NCI-H2029 (cell line): ENCODE measurements at places on chromosomes 2 and 18.
A peak's percentile ranks its signal among the peaks of the same experiment; 100 is the strongest.

- DNase-seq: no peak
Observed at GRCh38 chr2:165056564-165056963, 101.2 kb upstream of the SLC38A11 start.

DNA sequence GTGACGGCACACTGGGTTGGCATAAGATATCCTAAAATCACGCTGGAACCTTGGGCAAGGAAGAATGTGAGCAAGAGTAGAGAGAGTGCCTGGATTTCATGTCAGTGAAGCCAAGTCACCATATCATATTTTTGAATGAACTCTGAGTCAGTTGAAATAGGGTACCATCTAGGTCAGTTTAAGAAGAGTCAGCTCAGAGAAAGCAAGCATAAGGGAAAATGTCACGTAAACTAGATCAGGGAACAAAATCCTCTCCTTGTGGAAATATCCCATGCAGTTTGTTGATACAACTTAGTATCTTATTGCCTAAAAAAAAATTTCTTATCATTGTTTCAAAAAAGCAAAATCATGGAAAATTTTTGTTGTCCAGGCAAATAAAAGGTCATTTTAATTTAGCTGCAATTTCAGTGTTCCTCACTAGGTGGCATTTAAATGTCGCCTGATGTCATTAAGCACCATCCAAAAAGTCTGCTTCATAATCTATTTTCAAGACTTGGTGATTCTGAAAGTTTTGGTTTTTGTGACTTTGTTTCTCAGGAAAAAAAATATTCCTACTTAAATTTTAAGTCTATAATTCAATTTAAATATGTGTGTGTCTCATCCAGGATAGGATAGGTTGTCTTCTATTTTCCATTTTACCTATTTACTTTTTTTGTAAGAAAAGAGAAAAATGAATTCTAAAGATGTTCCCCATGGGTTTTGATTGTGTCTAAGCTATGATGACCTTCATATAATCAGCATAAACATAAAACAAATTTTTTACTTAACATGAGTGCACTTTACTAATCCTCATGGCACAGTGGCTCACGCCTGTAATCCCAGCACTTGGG, 19.6 kb downstream of the RSAD2 start:
- no peak for DNase-seq

- no peak for DNase-seq
Observed at GRCh38 chr2:195603998-195604397, 53.0 kb upstream of the SLC39A10 start.

GRCh38 chr2:73089270-73090030, 17.9 kb upstream of the SFXN5 start:
- DNase-seq: no peak

DNA sequence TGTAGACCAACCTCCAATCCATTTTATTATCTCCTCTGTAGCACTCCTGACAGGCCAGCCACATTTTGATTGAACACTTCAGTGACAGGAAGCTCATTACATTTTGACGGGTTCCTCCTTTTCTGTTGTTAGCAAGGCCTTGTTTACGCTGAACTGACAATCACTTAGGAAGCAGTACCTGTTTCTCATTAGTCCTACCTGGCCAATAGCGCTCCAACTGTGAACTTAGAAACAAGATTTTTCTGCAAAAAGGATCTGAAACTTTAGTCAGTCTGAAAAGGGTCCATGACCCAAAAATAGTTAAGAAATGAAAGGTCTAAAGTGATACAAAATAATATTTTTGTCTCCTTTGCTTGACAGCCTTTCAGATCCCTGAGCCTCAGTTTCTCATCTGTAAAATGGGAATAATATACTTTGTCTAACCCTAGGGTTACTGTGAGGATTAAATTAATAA, 119.6 kb upstream of the MSTN start:
- no peak for DNase-seq

DNA sequence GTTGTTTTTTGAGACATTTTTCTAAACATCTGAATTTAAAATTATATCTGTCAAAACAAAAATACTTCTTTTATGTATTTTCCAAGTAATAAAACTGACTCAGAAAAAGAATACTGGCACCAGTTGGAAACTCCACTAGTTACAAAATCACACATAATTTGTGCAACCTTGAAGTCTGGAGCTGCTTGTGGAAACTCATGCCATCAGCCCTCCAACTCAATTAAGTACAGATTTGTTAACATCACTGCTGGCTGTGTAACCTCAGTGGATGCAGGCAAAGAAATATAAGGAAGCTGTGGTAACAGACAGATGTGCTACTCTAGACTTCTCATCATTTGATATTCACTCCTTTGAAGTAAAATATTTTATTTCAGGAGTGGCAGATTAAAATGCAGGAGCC, 30.0 kb upstream of the RAPH1 start:
- no peak for DNase-seq

DNA sequence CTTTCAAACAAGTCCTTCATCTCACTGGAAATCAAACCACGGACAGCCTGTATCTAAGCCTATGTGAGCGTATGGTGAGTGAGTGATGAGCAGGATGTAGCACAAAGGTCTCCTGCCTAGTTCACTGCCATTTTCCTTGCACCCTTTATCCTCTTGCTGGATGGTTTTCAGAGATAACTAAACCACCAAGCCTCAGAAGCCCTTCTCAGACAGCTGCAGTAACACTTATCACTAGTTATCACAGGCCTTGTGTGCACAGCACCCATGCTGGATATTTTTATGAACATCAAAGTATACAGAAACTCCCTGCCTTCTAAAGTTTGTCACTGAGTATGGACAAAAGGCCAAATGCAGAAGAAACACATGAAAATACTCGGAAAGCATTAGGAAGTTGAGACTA, 69.5 kb downstream of the C1D start:
- no peak for DNase-seq

DNA sequence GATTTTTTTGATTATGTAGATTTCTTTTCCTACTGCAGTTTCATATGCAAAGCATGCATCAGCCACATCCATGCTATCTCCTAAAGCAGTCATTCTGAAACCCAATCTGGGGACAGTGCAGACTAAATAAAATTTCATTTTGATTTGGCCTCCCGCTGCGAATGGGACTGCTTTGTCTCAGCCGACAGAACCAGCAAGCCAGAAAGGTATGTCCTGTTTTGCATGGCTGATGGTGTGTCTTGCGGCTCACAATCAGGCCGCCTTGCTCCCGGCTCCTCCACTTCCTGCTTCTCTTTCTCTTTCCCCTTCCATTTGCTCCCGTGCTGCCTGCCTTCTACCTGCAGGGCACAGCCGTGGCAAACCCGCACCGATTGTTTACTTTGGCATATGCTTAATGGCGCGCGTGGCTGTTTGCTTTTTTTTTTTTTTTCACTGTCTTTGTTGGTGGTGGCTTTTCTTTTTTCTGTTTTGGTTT, 419.6 kb upstream of the POU3F3 start:
- DNase-seq: peak; percentile 77

DNA sequence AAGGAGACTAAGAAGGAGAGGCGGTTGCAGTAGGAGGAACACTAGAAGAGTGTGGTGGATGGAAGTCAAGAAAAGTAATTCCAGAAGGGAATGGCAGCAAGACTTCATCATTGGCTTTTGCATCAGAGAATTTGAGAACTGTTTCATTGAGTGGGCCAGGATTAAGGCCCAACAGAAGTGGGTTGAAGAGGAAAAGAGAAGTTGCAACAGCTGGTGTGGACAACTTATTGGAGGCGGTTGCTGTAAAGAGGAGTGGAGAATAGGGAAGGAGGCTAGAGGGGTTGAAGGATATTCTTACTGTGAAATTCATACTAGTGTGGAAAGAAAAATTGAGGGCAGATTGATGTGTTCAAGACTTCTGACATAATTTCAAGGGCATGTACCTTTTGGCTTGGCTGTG, 168.7 kb upstream of the FN1 start:
- DNase-seq: no peak

GRCh38 chr2:185188656-185189055, 549.9 kb upstream of the FSIP2 start:
- no peak for DNase-seq

DNA sequence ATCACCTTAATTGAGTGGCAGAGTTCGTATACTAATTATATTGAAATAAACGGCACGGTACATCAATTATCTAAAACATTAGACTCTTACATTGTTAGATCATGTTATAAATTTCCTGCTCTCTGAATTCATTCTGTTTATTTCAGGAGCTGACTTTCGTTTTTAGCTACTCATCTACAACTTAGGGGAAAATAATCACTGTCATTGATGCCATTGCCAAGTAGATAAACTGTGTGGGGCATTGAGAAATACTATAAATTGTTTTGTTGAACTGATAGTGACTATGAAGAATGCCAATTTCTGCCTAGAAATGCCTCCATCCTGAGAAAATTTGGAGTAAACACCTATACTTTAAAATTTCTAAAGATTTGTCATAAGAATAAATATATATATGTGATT, 17.5 kb downstream of the ABCB11 start:
- DNase-seq: no peak

DNA sequence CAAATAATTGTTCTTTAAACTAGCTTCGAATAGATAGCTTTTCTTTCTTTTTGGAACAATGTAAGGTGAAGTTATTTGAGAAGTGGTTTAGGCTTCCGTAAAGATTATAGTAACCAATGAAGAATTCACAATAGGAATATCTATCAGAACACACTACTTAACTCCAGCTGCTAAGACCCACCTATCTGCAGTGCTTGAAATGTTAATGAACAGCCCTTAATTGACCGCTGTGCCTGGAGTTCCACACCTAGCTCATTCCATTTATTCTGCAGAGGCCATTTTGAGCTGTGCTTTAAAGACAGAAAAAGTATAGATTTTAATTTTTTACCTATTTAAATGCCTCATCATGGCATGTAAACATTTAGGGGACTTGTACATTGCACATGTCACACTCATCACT, 83.3 kb upstream of the APCDD1 start:
- DNase-seq: no peak

DNA sequence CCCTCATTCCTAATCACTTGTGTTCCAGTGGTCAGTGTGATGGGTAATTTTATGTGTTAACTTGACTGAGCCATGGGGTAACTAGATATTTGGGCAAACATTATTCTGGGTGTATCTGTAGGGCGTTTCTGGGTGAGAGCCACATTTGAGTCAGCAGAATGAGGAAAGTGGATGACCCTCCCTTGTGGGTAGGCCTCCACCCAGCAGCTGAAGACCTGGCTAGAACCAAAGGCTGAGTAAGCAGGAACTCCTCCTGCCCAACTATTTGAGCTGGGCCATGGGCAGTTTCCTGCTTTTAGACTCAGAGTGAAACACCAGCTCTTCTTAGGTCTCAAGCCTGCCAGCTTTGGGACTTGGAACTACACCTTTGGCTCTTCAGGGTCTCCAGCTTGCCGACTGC, 141.8 kb downstream of the ACKR3 start:
- no peak for DNase-seq

GRCh38 chr18:63321291-63321690, 1.7 kb upstream of the BCL2 start:
- no peak for DNase-seq

DNA sequence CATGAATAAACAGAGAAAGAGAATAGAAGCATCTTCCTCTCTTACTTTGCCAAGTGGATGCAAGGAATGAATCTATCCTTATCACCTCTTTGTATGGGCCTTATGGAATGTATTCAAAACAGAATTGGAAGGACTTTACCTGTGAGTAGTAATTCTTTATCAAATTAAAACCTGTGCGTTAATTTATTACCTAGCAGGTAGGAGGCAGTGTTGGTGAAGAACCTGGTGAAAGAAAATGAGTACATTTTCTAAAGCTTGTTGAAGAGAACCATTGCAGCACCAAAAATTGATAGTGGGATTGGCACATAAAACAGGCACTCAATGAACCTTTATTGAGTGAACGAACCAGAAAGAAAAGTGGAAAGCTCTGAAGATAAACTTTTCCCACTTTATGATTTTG, 1302.1 kb upstream of the CELF4 start:
- DNase-seq: no peak

- DNase-seq: no peak
Observed at GRCh38 chr2:109058191-109058632, 69.2 kb upstream of the EDAR start.

DNA sequence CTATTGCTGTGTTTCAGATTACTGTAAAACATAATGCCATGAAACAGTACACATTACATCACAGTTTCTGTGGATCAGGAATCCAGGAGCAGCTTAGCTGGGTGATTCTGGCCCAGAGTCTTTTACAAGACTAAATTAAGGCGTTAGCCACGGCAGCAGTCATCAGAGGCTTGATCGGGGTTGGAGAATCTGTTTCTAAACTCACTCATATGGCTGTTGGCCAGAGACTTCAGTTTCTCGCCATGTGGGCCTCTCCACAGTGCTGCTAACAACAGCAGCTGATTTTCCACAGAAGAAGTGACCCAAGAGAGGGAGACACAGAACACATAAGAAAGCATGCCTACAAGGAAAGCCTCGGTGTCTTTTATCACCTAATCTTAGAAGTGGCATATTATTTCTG, 89.2 kb upstream of the MYO3B start:
- no peak for DNase-seq

- DNase-seq: no peak
Observed at GRCh38 chr18:814300-815084, 2.5 kb upstream of the YES1 start.

GRCh38 chr2:16584824-16585540, 80.7 kb downstream of the CYRIA start:
- no peak for DNase-seq

DNA sequence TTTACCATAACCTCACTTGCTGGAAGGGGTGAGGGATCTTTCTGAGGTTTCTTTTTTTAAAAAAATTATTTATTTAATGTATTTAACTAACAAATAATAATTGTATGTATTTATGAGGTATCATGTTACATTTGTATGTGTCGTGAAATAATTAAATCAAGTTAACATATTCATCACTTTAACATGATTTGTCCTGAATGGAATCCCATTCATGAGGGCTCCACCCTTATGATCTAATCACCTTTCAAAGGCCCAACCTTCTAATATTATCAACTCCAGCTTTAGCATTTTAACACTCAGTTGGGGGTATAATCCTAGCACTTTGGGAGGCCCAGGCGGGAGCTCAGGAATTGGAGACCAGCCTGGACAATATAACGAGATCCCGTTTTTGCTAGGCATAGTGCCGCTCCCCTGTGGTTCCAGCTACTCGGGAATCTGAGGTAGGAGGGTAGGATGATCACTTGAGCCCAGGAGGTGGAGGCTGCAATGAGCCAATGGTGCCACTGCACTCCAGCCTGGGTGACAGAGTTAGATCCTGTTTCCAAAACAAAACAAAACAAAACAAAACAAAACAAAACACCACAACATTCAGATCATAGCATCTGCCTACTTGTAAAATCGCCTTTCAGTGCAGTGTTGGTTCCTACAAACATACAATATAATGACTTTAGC, 1.1 kb upstream of the TAF4B start:
- no peak for DNase-seq

- DNase-seq: no peak
Observed at GRCh38 chr18:40326985-40327384, 1628.0 kb upstream of the PIK3C3 start.
